ENCODE measurements at places on chromosomes 2 and 18. TPM values are rescaled to one million over a fixed set of nuclear protein-coding genes. Genes with fewer than 3 reads are reported as not detected.

The KLHL30 gene
- 0.08 TPM for polyA plus RNA-seq

The PRSS56 gene
- polyA plus RNA-seq = not detected

The AQP12A gene
- polyA plus RNA-seq = 744 TPM

The SERPINB13 gene
- polyA plus RNA-seq = not detected

The GAREM1 gene
- 3.6 TPM for polyA plus RNA-seq

The ATP6V1B1 gene
- polyA plus RNA-seq = 10.9 TPM

The UGT1A10 gene
- polyA plus RNA-seq = not detected

- no peak overlapping the region for H3K27ac ChIP-seq
- DNase-seq = no peak
- H3K4me1 ChIP-seq = no peaks in the 10 kb centered on the region
- H3K36me3 ChIP-seq = peaks cover 6% of the 10 kb centered on the region
- H3K4me3 ChIP-seq = no peak overlapping the region
These were observed 251.3 kb downstream of the HDAC4 start for GRCh38 chr2:239149501-239149900.

DNA sequence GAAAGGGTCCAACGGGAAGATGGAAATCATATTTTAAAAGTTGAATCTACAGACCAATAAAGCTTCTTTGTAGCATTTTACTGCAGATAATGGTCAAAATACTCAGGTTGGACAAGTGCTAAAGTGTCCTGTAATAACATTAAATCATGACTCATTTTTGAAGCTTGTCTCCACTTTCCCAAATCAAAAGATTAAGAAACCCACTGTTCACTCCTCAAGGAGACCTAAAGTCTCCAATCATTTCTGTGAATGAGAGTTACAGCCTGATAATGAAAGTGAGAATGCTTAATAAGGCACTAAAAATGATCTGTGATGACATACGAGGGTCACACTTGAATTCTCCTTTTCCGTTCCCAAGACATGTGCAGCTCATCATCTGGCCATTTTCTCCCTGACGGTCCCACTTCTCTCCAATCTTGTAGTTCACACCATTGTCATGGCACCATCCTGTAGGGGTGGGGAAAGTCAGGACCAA, 53.4 kb downstream of the ATIC start:
- H3K4me3 ChIP-seq = no peak overlapping the region
- no peak for DNase-seq
- no peak overlapping the region for H3K27ac ChIP-seq
- H3K27me3 ChIP-seq = no peaks in the 10 kb centered on the region
- H3K4me1 ChIP-seq = no peaks in the 10 kb centered on the region
- H3K36me3 ChIP-seq = no peaks in the 10 kb centered on the region

- no peaks in the 10 kb centered on the region for H3K36me3 ChIP-seq
- H3K27ac ChIP-seq = no peak overlapping the region
- no peak overlapping the region for H3K4me3 ChIP-seq
- no peak for DNase-seq
- H3K27me3 ChIP-seq = no peaks in the 10 kb centered on the region
- peaks cover 4% of the 10 kb centered on the region for H3K4me1 ChIP-seq
These were observed 7.7 kb downstream of the TSHZ1 start for GRCh38 chr18:75218065-75218923.

DNA sequence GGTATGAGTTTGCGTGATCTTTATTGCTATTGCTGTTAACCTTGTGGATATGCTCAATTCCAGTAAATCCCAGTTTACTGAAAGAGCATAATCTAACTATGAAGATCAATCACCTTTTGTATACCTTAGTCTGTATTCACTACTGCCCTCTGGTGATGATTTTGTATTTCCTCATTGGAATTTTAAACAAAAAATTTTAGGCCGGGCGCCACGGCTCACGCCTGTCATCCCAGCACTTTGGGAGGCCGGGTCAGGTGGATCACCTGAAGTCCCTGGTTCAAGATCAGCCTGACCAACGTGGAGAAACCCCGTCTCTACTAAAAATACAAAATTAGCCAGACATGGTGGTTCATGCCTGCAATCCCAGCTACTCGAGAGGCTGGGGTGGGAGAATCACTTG, 5.1 kb downstream of the COMMD1 start:
- H3K4me1 ChIP-seq = peaks cover 13% of the 10 kb centered on the region
- no peak overlapping the region for H3K27ac ChIP-seq
- DNase-seq = no peak

GRCh38 chr2:118993392-118993752, 51.4 kb downstream of the MARCO start:
- H3K4me1 ChIP-seq = no peaks in the 10 kb centered on the region
- no peak overlapping the region for H3K27ac ChIP-seq
- no peak for DNase-seq
- H3K36me3 ChIP-seq = no peaks in the 10 kb centered on the region

GRCh38 chr2:120225549-120226065, 2.4 kb upstream of the TMEM185B start:
- H3K27ac ChIP-seq = no peak overlapping the region
- H3K4me1 ChIP-seq = peaks cover 2% of the 10 kb centered on the region
- no peaks in the 10 kb centered on the region for H3K27me3 ChIP-seq
- H3K4me3 ChIP-seq = no peak overlapping the region
- no peak for DNase-seq

DNA sequence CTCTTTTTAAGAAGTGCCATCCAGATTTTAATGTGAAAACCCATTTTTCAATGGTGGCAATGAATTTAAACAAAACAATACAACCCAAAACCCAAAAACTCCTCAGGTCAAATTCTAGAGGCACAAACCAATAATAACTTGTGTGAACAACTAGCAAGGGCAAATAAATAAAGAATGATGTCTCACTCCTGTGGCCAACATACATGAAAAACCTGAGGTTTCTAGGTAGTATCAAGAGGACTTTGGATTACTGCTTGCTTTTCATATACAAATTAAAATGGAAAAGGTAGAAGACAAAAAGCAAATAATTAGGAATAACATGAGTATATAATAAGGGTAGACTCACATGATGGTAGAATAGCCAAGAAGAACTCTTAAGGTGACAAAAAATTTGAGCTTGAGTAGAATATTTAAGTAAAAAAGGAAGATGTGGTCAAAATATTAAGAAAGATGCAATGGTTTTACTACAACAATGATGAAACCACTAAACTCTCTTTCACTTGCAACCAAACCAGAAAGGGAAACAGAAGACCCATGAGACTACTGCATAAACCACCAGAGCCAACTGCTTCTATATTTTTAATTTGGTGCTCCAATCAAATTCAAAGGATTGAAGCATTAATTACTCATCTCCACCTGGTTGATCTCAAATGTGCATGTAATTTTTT, 53.5 kb downstream of the DARS1 start:
- H3K27ac ChIP-seq = no peak overlapping the region
- H3K36me3 ChIP-seq = no peaks in the 10 kb centered on the region
- H3K4me3 ChIP-seq = no peak overlapping the region
- DNase-seq = no peak
- no peaks in the 10 kb centered on the region for H3K4me1 ChIP-seq
- no peaks in the 10 kb centered on the region for H3K27me3 ChIP-seq

DNA sequence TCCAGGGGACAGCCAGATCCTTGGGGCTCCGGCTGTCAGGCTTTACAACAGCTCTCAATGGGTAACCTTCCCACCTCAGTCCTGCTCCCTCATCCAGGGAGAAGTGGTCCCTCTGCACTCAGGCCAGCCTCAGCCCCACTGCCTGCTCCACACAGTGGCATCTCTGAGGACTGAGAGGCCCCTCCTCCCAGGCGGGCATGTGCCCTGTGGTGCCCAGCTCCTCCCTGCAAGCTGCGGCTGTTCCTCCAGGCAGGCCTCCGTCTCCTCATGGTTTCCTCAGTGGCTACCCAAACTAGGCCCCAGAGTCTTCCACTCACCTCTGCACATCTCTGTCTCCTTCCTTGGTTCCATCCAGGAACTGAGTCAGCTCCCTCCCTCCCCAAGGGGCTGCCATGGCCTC, 81.7 kb upstream of the TMEM200C start:
- no peak overlapping the region for H3K27ac ChIP-seq
- H3K4me1 ChIP-seq = no peaks in the 10 kb centered on the region
- DNase-seq = no peak
- H3K4me3 ChIP-seq = no peak overlapping the region
- no peaks in the 10 kb centered on the region for H3K27me3 ChIP-seq
- no peaks in the 10 kb centered on the region for H3K36me3 ChIP-seq

DNA sequence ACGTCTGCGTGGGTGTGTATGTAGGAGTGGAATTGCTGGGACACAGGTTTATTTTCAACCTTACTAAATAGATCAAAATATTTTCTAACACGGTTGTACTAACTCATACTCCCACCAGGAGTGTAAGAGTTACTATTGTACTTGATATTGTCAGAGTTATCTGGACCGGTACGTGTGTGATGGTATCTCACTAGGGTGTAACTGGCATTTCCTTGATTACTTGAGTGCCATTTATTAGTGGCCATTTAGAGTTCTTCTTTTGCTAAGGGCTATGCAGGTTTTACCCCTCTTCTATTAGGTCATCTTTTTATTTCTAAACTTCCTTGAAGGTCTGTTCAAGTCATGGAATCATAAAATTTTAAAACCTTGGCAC, 33.5 kb downstream of the CENPO start:
- DNase-seq = no peak
- H3K27me3 ChIP-seq = no peaks in the 10 kb centered on the region
- H3K4me3 ChIP-seq = no peak overlapping the region
- no peaks in the 10 kb centered on the region for H3K4me1 ChIP-seq
- no peaks in the 10 kb centered on the region for H3K36me3 ChIP-seq

GRCh38 chr2:169362894-169363559, 693 bp upstream of the LRP2 start:
- peaks cover 8% of the 10 kb centered on the region for H3K4me1 ChIP-seq
- H3K36me3 ChIP-seq = no peaks in the 10 kb centered on the region
- H3K4me3 ChIP-seq = peak overlapping the region; percentile 59
- H3K27me3 ChIP-seq = peaks cover 5% of the 10 kb centered on the region
- DNase-seq = no peak
- no peak overlapping the region for H3K27ac ChIP-seq

DNA sequence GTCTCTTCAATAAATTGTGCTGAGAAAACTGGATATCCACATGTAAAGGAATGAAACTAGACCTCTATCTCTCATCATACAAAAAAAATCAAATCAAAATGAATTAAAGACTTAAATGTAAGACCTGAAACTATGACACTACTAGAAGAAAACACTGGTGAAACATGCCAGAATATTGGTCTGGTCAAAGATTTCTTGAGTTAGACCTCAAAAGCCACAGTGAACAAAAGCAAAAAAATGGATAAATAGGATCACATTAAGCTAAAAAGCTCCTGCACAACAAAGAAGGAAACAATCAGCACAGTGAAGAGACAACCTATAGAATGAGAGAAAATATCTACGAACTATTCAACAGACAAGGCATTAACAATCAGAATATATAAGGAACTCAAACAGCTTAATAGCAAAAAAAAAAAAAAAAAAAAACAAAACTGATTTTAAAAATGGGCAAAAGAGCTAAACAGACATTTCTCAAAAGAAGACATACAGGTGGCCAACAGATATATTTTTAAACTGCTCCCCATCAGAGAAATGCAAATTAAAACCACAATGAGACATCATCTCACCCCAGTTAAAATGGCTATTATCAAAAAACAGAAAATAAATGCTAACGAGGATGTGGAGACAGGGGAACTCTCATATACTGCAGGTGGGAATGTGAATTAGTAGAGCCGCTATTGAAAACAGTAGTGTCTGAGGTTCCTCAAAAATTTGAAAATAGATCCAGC, 66.3 kb downstream of the NCKAP1 start:
- H3K27me3 ChIP-seq = no peaks in the 10 kb centered on the region
- no peak overlapping the region for H3K27ac ChIP-seq
- H3K4me1 ChIP-seq = no peaks in the 10 kb centered on the region
- H3K36me3 ChIP-seq = peaks cover 12% of the 10 kb centered on the region
- no peak for DNase-seq
- no peak overlapping the region for H3K4me3 ChIP-seq

- DNase-seq = no peak
- peaks cover 8% of the 10 kb centered on the region for H3K4me1 ChIP-seq
- no peak overlapping the region for H3K4me3 ChIP-seq
- no peaks in the 10 kb centered on the region for H3K36me3 ChIP-seq
- H3K27me3 ChIP-seq = no peaks in the 10 kb centered on the region
- H3K27ac ChIP-seq = no peak overlapping the region
These were observed 4.4 kb upstream of the GPR148 start for GRCh38 chr2:130724455-130724854.

Data from pancreas (tissue), 10 donors.